ENCODE measurements at places on chromosomes 1 and 21.

DNA sequence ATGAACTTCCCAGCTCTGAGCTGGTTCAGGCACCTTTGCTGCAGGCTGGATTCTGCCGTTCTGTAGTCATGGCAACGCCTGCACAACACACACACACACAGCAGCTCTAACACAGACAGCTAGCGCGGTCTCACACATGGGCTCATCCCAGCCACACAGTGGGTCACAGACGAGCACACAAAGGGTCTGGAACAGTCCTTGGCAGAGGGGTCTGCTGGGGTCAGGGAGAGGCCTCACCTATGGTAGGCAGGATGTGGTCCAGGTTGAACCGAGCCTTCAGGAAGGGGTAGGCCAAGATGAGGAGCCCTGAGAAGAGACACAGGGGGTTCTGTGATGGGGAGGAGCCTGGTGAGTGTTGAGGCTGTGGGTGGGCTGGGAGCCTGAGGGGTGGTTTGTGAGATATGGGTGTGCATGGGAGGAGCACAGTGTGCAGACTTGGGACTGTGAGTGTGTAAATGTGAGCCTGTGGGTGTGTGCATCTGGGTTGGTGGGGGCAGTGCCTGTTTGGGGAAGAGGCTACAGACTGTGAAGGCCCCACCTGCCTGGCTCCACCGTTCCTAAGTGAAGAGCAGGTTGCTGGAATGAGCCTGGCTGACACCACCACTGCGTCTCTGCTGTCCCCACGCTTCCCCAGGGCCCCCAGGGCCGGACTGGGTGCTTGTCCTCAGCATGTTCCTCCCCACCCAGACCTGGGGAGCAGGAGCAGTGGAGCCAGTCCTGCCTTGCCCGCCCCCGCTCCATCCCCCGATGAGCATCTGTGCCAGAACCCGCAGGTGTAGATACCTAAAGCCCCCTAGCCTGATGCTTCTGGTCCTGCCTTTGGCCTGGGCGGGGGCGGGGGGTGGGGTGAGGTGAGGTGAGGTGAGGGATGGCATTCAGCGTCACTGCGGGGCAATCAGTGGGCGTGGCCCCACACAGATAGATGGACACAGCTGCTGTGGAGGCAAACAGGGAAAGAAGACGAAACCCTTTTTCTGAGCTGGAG is 1.5 kb downstream of the KNCN start:
- no peak for DNase-seq

- DNase-seq = peak; percentile 24
Measured at GRCh38 chr1:25917996-25918395, 11.8 kb upstream of the STMN1 start.

GRCh38 chr1:240084337-240084736 is 7.3 kb upstream of the FMN2 start:
- DNase-seq = no peak

DNA sequence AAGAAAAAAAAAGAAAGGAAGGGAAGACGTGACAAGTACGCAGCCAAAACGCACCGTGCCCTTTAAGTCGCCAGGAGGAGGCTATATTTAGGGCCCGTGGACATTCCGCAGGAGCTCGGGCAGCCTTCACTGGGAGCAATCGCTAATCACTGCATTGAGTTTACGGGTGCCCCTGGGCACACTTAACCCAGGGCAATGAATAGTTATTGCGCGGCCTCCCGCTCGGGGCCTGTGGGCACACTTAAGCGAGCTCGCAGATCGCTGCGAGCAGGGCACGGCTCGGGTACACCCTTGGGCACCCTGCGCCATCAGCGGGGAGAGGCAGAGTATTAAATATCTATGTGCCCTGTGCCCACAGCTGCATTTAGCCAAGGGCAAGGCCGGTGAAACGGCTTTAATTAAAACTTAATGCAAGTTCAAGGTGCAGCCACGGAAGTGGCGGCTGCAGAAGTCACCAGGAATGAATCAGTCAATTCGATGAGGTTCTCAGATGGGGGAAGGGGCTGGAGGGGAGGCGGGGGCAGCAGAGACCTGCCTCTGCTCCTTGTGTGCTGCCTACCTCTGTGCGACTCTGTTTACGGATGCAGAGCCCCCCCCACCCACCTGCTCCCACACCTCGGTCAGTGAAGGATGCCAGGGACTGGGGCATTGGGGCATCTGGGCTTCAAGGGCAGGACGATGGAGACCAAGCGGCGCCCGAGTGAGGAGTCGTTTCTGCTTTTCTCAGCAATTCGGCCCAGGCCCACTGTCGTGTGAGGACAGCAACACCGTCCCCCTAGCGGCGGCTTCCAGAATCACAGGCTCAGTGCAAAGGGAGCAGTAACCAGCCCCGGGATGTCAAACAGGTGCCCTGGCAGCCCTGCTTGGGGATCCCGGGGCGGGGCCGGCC is 51.8 kb upstream of the TARDBP start:
- peak; percentile 68 for DNase-seq

DNA sequence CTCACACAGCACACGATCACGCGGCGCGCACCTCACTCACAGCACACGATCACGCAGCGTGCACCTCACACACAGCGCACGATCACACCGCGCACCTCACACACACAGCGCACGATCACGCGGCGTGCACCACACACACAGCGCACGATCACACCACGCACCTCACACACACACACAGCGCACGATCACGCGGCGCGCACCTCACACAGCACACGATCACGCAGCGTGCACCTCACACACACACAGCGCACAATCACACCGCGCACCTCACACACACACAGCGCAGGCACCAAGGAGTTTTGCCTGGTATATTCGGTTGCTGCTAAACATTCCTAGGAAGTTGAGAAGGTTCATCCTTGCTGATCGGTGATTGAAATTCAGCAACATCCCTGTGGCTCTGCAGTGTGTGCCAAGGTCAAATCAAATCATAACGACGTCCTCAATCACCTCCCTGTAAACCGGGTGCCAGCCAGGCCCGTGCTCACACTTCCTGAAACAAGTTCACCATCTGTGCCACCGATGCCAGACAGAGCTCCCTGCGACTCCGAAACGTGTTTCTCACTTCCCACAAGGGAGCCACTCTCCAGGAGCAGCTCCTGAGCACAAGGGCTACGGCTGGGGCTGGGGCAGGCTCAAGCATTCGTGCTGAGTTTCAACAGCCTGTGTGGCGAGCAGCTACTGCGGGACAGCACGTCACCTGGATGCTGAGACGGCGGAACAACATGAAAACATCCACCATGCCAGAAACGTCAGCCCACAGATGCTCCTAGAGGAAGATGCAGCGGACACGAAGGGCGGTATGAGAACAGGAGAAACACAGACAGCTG is 30.2 kb downstream of the WDR4 start:
- no peak for DNase-seq

GRCh38 chr1:199684686-199685273 is 342.7 kb upstream of the NR5A2 start:
- peak; percentile 75 for DNase-seq

DNA sequence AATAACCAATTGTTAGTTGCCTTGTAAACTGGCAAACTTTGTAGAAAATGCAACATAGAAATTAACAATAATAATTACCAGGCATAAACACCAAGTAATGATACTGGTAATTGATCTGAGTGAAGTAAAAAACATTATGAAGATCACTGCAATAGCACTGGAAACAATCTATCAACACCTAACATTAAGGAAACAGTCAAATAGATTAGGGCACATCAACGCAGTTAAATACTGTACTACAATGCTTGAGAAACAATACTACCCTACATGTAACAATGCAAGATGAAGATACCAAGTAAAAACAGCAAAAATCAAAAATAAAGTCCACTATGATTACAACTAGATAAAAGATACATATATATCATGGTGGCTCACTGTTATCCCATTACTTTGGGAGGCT is 16.6 kb downstream of the SYDE2 start:
- no peak for DNase-seq

DNA sequence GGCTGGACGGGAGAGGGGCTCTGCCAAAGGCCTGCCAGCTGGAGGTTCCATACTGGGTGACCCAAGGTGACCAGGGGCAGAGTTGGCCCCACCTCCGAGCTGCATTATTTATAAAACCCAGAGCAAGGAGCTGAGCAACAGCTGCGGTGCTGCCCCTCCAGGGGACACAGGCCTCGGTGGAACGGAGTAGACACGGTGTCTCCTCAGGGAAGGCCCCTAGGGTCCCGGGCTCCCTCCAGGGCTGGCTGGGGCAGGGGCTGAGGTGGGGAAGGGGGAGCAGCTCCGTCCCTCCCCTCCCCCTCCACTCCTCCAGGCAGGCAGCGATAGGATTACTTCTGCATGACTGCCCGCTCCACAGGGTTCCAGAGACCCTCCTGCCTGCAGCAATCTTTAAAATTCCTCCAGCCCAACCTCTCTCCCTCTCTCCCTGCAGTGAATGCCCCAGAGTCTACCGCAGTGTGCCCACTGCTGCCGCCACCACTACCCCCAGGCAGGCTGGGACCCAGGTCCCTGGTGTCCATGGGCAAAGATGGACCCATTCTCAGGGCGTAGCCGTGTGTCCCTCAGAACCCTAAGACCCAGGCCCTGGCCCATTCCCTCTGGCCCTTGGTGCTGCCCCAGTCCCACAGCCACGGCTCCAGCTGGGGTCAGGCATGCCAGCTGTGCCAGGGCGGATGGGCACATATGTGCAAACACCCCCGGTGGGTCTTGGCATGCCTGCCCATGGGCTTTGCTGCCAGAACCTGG is 10.8 kb downstream of the AHDC1 start:
- no peak for DNase-seq

GRCh38 chr1:156922986-156923669 is 2.7 kb downstream of the LRRC71 start:
- no peak for DNase-seq

DNA sequence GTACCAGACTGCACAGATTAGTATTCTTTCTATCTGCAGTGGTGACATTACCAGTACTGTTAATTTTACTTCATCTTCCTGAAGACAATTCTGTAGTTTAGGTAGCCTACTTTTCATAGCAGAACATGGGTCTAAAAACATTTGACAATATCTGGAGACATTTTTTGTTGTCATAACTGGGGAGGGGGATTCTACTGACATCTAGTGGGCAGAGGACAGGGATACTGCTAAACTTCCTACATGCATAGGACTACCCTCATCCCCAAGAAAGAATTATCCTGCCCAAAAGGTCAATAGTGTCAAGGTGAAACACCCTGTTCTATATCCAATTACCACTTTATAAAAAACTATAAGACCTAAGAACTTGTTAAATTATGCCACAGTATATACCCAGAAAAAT is 3.4 kb upstream of the ARHGAP29 start:
- peak; percentile 48 for DNase-seq

All from fibroblast of skin of scalp (primary cell).